ENCODE measurements at places on chromosomes 11 and 22.

GRCh38 chr11:63966444-63966843 is 8.0 kb upstream of the COX8A start:
- DNase-seq = no peak

DNA sequence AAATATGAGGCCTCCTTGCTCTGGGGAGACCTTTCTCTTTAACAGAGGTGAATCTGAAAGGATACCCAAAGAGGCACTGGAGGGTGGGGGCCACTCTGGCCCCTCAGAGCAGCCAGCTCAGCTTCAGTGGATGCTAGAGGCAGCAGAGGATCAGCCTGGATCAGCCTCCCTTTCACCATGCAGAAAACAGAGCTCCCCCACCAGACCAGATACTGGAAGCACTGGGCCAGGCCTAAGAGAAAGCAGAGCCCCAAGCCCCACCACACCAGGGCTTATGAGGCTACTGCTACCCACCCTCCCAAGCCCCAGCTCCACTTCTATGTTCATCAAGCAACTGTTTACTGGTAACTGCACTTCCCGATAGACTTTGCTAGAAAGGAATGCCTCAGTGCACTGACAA is 4.0 kb upstream of the SLC43A3 start:
- no peak for DNase-seq

DNA sequence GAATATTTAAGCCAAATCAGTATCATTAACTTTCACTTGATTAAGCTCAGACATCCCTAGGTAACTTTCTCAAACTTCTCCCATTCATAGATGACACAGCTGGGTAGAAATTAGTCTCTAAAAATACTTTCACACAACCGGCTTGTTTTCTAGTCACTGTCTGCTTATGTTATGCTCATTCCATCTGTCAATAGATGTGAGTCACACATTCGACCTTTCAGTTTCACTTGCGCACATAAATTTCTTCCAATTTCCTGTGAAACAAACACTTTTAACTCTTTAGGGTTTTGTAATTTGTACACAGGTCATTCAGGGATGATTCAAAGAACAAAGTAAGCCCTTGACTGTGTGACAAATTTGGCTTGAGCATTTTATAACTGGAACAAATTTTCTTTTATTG is 723.0 kb downstream of the KCNA4 start:
- DNase-seq = no peak

- no peak for DNase-seq
These were observed 73.7 kb upstream of the CTSC start for GRCh38 chr11:88411265-88411664.
